ENCODE measurements at places on chromosomes 13 and 19. TPM values are rescaled to one million over a fixed set of nuclear protein-coding genes. Genes with fewer than 3 reads are reported as not detected.

MCEMP1 gene
- not detected for total RNA-seq

IGFL1 gene
- total RNA-seq, result not detected

DNA sequence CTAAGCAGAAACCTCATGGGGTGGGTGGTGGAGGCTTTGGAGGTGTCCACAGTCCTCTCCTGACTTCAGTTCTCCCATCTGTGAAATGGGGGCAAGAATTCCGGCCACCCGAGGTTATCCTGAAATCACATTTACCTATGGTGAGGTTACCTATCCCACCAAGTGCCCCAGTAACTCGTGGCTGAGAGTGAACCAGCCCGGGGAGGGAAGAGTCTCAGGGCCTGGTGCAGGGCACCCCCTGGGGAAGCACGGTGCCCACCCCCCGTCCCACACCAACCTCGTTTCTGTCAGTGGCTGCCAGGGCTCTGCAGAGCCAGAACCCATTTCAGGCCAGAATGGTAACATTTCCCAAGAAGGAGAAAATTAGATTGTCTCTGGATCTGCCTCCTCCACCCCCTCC, 83.7 kb upstream of the VSTM2B start:
- no peak for DNase-seq

TMEM59L gene
- total RNA-seq, result not detected

GRCh38 chr19:50356691-50357177, 8.7 kb downstream of the NAPSA start:
- no peak for DNase-seq

DNA sequence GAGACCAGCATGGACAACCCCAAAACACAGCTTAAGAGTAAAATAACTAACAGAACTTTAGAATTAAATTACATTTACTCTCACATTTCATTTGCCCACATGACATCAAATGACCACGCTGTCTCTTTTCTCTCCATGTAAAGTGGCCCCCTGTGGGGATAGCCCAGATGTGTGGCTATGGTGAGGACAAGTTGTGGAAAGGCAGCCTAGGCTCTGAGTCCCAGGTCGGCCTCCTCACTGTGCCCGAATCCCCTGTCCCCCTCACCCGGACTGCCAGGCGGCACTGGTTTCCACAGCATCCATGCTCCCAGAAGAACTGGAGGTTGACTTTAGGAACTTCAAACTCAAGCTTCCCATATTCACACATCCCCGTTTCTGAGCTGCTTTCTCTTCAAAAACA, 111.8 kb upstream of the UQCRFS1 start:
- no peak for DNase-seq

TPGS1 gene
- 26.4 TPM for total RNA-seq

DNA sequence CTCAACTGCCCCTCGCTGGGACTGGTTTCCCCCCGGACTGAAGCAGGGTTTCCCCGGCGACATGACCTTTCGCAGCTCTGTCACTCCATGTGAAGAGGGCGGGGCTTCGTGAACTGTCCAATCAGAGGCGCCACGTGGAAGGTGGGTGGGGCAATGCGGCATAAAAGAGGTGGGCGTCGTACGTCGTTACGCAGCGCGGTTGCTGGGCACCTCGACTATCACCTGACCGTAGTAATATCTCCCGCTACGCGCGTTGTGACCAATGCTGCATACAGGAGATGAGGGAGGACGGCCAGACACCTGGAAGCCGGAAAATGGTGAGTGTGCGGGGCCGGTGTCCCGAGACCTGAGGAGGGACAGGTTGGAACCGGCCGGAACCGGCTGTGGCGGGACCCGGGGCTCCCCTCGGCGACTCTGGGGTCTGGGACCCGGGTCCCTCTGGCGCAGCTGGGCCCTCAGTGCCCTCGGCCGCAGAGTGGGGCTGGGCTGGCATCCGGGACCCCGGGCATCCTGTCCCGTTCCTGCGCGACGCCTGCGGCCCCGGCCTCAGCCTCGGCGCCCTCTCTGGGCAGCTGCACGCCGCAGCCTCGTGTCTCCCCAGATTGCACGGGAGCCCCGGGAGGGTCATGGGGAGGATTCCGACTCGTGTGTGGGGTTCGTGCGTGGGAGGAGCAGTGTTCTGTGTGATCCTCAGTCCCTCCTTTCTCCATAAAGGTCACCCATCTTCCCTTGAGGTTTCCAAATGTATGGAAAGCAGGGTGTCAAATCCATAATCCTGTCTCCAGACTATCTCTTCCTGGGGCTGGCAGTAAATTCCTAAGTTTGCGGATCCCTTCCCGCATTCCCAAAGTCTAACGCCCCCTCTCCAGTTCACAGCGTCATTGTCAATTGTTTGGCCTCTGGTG, 32.2 kb downstream of the ZNF136 start:
- no peak for DNase-seq

C19orf18 gene
- total RNA-seq, result not detected

DNA sequence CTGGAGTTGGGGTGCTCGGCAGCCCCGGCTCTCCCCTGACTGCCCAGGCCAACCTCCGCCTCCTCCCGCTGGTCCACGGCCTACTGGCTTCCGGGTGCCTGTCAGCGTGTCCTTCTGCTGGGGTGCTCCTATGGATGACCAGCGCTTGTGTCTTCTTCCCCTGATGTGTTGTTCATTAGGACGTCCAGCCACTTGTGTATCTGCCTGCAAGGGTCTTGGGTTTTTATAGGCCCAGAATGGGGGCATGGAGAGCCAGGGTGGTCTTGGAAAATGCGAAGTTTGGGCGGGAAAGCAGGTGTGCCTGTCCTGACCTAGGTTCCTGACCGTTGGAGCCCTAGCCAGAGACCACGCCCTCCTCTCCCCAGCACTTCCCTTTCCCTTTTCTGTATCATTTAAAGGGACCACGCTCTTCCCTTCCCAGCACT, 139.8 kb downstream of the SLITRK5 start:
- no peak for DNase-seq

GRCh38 chr13:108705031-108705430, 75.6 kb downstream of the MYO16 start:
- no peak for DNase-seq

DNA sequence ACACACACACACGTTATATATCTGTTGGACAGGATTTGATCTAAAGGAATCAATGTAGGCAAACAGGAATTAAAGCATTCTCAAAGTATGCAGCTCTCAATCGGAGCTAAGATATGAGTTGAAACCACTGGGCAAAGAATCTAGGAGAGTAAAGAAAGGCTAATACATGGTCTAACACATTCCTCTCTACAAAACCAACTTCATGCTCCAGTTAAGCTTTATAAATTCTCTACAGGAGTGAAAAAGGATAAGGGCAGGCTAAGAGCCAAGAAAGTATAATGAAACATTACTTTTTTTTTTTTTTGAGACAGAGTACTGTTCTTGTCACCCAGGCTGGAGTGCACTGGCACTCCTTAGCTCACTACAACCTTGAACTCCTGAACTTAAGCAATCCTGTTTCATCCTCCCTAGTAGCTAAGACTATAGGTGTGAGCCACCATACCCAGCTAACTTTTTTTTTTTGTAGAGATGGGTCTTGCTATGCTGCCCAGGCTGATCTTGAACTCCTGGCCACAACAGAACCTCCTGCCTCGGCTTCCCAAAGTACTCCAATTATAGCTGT, 10.6 kb downstream of the FBXL3 start:
- DNase-seq, result no peak

STARD13 gene
- total RNA-seq, result 23.6 TPM

- DNase-seq, result no peak
These were observed 360.9 kb downstream of the PCDH17 start for GRCh38 chr13:57992416-57992815.

DNA sequence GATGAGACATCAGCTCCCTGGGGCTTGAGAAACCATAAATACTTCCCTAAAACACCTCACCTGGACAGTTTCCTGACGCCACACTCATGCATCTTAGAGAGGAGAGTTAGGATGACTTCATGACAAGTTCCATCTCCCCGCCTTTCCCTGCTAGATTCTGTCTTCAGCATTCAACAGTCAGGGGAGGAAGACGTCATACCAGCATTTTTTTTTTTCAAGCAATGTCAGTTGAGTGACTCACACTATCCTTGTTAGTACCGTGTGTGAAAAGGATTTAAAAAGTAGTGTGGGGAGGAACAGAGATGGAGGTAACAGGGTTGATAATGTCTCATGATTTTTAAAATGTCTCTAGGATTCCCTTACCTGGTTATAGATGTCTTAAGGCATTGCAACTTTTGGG, at the start of gene OR7D2:
Gene OR7D2 (plus strand): TSS at position 79 of the 400 bp plus-strand sequence. CDS start 6,803 bp downstream, outside the sequence.
- no peak for DNase-seq

DNA sequence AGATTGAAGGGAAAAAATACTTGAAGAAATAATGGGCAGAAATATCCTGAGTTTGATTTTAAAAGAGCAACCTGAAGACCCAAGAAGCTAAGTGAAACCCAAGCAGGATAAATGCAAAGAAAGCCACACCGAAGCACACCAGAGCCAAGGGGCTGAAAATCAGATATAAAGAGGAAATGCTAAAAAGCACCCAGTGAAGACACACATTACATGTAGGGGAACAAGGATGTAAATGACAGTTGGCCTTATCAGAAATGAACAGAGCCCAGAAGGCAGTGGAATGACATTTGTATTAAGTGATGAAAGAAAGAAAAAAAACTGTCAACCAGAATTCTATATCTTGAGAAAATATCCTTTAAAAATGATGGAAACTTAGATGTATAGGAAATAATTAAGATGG, 139.1 kb downstream of the SLC7A1 start:
- DNase-seq, result no peak

- DNase-seq, result peak; percentile 91
These were observed 372 bp upstream of the ZNF699 start for GRCh38 chr19:9309974-9310446.

DNA sequence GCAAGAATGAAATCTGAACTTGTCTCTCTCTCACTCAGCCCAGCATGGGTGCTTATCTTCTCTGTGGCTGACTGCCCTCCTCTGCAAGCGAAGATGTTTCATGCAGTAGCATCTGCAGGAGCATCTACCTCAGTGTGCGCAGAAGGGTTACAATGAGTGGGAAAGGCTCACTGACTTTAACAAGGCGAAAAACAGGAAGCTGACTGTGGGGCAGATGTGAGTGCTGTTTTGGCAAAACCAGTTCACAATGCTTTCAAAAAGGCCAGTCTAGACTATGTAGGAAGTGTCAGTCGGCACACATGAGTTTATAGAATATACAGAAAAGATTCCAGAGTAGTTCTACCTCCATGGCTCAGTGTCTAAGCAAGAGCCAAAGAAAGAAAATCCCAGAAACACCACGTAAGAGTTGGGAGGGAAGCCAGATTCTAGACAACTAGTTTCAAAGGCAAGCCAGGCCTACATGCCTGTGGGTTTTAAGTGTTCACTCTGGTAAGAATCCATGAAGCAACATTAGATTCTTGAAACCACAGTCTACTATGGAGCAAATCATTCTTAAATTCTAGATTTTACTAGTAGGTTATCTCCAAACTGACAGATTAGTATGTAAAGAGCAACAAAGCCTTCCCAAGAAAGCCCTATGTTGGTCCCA, 124.5 kb downstream of the ABCC4 start:
- peak; percentile 76 for DNase-seq

RB1 gene
- 28.6 TPM for total RNA-seq

- peak; percentile 92 for DNase-seq
These were observed 166.6 kb downstream of the NDFIP2 start for GRCh38 chr13:79647533-79647932.

- DNase-seq, result peak; percentile 27
These were observed 49.2 kb downstream of the GADD45B start for GRCh38 chr19:2524840-2525723.

ALKBH7 gene
- total RNA-seq, result 40.5 TPM

DNA sequence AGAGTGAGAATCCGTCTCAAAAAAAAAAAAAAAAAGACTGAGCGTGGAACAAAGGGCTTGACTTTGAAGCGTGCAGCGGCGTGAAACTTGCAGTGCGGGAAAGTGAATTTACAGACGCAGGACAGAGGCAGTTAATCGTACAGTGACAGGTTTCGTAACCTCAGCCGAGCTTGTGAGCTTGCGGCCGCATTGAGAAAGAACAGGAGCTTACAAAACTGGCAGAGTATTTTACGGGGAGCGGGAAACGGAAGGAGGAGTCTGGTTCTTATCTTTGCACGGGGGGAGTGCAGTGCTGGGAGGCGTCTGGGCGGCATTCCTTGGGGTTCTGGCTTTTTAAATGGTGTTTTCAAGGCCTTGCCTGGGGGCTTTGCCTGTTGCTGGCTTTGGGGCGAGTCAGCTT, 6.0 kb upstream of the BSG start:
- DNase-seq, result no peak

DNA sequence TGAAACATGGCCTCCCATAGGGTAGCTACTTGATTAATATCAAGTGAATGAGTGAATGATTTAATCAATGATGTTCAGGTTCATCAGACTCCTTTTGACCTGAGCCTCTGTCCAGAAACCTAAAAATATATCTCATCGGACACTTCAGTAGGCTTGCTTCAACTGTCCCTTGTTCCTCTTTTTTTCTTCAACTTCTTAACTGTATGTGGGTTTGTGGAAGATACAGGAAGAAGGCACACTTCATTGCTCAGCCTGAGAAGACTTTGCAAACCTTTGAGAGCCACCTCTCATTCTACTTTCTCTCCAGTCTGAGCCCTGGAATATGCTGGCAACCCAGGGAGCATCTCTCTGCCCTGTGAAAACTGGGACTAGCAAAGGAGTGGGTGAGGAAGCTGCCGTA, 557.0 kb downstream of the FGF9 start:
- DNase-seq, result no peak

ZNF723 gene
- not detected for total RNA-seq

MADCAM1 gene
- under 0.01 TPM for total RNA-seq

ZNF709 gene
- total RNA-seq, result 4.4 TPM

DNA sequence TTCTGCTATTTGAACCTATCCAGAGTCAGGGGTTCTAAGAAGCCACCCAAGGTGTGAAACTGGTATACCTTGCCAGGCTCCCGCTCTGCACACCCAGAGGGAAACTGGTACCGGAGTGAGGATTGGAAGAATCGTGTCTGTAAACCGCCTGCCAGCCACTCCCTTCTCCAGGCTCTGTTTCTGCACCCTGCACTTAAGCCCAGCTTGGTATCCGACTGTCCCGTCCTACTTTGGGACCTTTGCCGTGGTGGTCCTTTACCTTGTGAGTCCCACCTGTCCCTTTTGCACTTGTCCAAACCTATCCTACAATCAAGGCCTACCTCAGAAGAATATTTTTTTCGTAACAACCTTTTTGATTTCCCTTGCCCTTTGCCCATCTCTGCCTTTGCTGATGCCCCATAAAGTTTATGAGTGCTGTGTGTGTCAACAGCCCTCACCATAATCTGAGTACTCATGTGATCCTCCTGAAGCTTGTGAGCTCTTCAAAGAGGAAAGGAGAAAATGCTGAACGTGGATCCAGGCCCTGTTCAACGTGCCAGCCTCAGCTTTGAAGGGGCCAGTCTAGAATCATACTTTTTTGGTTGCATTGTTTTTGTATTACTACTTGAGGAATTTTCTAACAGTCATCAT, 44.7 kb downstream of the GARRE1 start:
- no peak for DNase-seq

- DNase-seq, result no peak
These were observed 9.4 kb downstream of the FCER2 start for GRCh38 chr19:7692417-7693088.
